ENCODE measurements at places on chromosomes 7 and 10.

DNA sequence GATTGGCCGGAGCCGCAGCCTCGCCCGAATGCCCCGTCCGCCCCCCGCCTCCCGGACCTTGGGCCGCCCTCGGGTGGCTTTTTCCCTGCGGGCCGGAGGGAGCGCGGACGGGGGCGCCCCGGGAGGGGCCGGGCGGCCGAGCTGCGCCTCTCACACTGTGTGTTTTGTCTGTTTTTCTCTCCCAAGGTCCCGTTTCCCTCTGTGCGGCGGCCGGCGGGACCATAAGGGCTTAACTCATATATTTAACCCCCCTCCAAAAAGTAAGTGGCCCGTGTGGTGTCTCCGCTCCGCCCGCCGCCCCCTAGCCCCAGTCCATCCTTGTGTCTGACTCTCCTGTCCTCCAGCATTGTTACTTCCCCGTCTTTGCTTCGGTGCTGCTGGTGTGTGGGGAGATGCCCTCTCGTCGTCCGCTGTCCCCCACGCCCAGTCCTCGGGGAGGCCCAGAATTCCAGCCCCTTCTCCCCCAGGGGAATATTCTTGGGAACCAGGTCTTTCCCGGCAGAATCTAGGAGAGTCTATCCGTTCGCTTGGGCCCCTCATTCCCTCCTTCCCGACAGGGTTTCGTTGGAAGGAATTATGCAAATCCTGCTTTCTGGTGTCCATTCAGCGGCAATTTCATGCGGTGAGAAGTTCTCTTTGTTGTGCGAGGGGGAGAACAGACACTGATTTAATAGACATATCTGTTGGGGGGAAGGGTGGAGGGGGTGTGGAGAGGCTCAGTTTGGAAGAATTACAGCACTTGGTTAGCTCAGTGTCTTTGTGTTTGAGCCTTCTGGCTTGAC is 1.3 kb downstream of the LCOR start:
- H3K4me3 ChIP-seq = peak overlapping the region; percentile 71
- no peaks in the 10 kb centered on the region for H3K36me3 ChIP-seq
- DNase-seq = no peak
- H3K4me1 ChIP-seq = no peaks in the 10 kb centered on the region
- H3K27ac ChIP-seq = peak overlapping the region; percentile 76
- H3K27me3 ChIP-seq = no peaks in the 10 kb centered on the region

DNA sequence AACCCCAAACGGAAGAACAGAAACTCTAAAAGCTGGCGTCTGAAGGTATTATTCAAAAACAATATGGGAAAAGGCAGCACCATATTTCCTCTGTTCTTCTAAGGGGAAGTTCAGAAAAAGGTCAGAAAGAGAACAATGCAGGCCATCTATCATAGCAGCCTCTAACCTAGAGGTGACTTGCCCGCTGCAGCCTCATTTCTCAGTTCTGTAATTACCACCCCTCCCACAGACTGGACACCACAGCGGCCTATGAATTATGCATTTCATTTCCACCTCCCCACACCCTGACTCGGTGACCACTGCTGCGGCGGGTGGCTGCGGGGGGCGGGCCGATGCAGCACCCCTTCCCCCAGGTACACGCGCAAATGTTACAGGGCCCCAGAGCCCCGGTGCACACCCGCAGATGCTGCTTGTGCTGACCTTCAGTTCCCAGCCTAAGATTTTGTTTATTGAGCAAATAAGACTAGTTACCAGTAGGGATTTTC is 125.5 kb downstream of the CLEC2L start:
- H3K36me3 ChIP-seq = no peaks in the 10 kb centered on the region
- H3K27ac ChIP-seq = peak overlapping the region; percentile 11
- no peak for DNase-seq
- H3K4me1 ChIP-seq = peaks cover 6% of the 10 kb centered on the region
- H3K4me3 ChIP-seq = no peak overlapping the region

GRCh38 chr7:103990991-103991390 is 1.5 kb upstream of the RELN start:
- H3K27ac ChIP-seq = no peak overlapping the region
- no peak overlapping the region for H3K4me3 ChIP-seq
- no peak for DNase-seq
- no peaks in the 10 kb centered on the region for H3K4me1 ChIP-seq

DNA sequence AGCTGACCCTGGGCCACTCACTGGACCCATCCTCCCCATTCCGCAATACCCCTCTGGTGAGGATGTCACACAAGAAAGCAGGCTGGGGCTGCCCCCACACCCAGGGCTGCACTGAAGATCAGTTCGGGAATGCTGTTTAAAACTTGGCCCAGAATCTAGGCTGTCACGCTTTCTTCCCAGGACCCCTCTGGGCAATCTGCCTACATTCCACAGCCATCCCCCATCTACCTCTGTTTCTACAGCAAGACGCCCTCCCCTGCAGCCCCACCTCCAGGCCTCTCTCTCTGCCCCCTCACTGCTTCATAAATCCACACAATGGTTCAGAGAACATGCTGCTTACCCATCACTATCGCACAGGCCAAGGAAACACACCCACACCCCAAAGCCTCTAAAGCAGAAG is 36.1 kb downstream of the XPNPEP1 start:
- H3K27ac ChIP-seq = peak overlapping the region; percentile 94
- H3K36me3 ChIP-seq = peaks cover 11% of the 10 kb centered on the region
- no peak overlapping the region for H3K4me3 ChIP-seq

DNA sequence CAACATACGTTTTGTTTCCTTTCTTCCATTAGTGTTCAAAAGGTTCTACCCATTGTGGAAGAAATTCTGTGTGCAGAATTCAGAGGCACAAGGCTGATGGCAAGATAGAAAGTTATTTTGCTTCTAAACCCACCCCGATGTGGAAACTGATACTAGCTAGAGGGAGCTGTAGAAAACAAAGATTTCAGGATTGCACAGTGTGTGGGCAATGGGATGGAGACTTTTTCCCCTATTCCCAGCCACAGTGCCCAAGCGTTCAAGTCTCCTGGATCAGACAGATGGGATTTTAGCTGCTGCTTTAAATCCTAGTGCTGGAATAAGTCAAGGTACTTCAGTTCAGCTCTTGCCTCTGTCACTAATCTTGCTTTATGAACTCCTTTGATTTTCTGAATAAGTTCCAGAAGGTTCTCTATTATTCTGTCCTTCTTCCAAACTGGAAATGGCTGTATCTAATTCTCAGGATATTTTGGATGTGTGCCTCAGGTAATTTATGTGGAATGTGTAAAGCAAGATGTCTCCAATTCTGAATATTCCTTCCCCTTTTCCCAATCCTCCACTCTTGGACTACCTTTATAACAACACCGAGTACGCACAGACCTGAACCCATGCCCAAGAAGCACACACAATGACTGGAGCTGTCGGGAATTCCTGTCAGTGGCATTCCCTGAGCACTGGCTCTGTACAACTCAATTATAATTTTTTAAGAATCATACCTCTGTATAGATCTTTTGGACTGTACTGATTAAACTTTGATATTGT is 473.0 kb downstream of the PLXDC2 start:
- H3K27me3 ChIP-seq = no peaks in the 10 kb centered on the region
- H3K4me1 ChIP-seq = no peaks in the 10 kb centered on the region
- no peaks in the 10 kb centered on the region for H3K36me3 ChIP-seq
- DNase-seq = no peak
- no peak overlapping the region for H3K4me3 ChIP-seq
- H3K27ac ChIP-seq = no peak overlapping the region

DNA sequence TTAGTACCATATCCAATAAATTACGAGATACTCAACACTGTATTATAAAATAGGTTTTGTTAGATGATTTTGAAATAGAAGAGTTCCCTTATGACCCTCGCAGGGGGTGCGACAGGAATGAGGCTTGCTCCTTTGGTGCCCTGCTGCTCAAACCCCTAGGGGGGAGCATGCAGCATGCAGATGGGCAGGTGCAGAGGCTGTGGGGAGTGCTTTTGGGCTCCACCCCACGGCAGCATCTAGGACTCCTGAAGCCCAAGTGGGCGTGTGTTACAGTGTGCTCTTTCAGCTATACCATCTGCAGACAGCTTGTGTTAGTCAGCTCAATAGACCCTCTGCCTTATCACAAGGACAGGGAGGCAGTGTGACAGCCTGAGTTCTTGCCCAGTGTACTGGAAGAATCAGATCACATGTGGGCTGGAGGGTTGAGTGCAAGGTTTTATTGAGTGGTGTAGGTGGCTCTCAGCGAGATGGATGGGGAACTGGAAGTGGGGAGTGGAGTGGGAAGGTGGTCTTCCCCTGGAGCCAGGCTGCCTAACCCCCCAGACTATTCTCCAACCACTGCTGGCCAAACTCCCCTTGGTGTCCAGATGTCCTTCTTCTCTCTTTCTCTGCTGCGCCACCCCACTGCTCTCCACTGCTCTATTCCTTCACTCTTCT is 3.1 kb upstream of the MRC1 start:
- H3K4me3 ChIP-seq = no peak overlapping the region
- no peaks in the 10 kb centered on the region for H3K27me3 ChIP-seq
- no peak for DNase-seq
- no peak overlapping the region for H3K27ac ChIP-seq

DNA sequence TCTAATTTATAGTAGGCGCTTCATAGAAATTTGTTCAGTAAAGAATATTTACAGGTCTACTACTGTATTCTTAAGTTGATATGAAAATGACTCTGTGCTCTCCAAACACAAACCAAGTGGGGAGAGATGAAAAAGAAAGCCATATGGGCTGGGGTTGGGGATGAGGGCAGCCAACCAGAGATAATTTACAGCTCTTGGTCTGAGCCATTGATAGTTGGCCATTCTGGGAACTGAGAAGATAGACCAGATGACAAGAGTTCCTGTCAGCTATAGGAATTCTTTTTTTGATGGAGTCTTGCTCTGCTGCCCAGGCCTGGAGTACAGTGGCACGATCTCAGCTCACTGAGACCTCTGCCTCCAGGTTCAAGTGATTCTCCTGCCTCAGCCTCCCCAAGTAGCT is 57.4 kb downstream of the LAMB4 start:
- DNase-seq = no peak
- H3K27me3 ChIP-seq = no peaks in the 10 kb centered on the region
- no peak overlapping the region for H3K27ac ChIP-seq

DNA sequence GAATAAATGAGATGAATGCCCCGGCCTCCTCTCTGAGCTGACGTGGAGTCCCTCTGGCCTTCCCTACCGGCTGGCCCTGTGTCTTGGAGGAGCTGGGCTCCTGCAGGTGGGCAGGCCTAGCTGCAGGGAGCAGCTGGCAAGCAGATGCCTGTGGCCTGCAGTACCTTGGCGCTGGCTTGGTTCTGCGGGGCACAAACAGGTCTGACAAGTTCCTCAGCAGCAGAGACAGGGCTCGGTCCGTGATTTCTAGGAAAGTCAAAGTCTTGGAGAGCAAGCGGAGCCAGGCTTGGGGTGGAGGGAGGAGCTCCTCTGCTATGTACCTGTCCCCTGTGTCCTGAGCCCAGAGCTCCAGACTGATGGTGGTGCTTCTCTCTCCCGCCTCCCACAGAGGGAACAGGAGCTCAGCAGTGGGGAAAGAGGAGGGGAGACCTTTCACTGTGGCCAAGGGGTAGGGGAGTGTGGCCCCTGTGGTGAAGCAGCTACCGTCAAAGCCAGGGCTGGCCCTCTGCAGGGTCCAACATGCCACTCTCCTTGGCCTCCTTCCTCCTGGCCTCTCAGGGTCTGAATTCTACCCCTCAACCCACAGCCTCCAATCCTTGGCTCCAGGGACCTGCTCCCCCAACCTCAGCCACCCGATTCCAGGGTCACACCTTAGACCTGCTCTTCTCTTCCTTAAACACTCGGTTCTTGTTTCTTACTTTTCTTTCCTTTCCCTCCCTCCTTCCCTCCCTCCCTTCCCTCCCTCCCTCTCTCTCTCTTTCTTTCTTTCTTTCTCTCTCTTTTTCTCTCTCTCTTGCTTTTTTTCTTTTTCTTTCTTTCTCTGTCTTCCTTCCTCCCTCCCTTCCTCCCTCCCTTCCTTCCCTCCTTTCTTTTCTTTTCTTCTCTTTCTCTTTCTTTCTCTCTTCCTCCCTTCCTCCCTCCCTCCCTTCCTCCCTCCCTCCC is 20.1 kb downstream of the MYL10 start:
- no peak overlapping the region for H3K4me3 ChIP-seq
- H3K27ac ChIP-seq = no peak overlapping the region
- no peaks in the 10 kb centered on the region for H3K27me3 ChIP-seq

DNA sequence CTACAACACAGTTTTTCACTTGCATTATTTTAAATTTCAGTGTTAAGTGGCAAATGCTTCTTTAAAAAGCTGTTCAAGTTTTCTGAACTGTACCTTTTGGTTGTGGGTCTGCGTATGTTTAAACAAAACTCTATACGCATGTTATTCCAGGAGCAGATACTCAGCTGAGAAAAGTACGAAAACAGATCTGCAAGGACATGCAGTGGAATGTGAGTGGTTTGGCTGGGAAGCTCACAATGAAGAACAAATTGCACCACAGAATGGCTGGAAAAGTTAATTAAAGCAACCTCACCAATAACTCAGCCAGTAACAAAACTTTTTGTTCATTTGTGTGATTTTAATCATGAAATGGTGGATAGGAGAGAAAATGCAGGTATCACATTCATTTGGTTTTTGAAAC is 17.6 kb downstream of the GLI3 start:
- no peaks in the 10 kb centered on the region for H3K27me3 ChIP-seq
- H3K36me3 ChIP-seq = no peaks in the 10 kb centered on the region
- no peaks in the 10 kb centered on the region for H3K4me1 ChIP-seq
- H3K27ac ChIP-seq = no peak overlapping the region

- no peak for DNase-seq
- H3K4me3 ChIP-seq = no peak overlapping the region
- H3K27ac ChIP-seq = no peak overlapping the region
- no peaks in the 10 kb centered on the region for H3K27me3 ChIP-seq
- no peaks in the 10 kb centered on the region for H3K4me1 ChIP-seq
Measured at GRCh38 chr10:17756557-17757217, 4.7 kb downstream of the TMEM236 start.

DNA sequence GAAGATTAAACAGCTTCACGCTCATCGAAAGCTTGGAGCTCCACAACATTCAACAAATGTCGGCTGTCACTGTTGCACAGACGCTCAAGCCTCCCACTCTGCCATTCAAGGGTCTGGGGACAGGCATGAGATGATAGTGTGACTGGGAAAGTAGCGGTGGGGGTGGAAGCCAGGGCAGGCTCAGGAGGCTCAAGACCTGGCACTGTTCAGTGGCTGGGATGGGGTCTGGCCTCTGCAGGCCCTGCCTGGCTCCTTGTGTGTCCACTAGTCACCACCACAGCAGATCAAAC is 13.5 kb upstream of the GTPBP4 start:
- no peak overlapping the region for H3K27ac ChIP-seq
- no peaks in the 10 kb centered on the region for H3K27me3 ChIP-seq
- no peak overlapping the region for H3K4me3 ChIP-seq
- H3K4me1 ChIP-seq = no peaks in the 10 kb centered on the region
- DNase-seq = no peak

- H3K4me3 ChIP-seq = no peak overlapping the region
- no peak overlapping the region for H3K27ac ChIP-seq
- no peaks in the 10 kb centered on the region for H3K36me3 ChIP-seq
Measured at GRCh38 chr10:627032-627992, 62.2 kb downstream of the DIP2C start.

GRCh38 chr7:157559596-157560257 is 222.9 kb downstream of the DNAJB6 start:
- H3K36me3 ChIP-seq = no peaks in the 10 kb centered on the region
- H3K27me3 ChIP-seq = no peaks in the 10 kb centered on the region
- H3K27ac ChIP-seq = no peak overlapping the region

Measured in ascending aorta (tissue), 2 donors.